Myocyte (in vitro differentiated cells): ENCODE measurements at places on chromosomes 1 and 21. TPM values are rescaled to one million over a fixed set of nuclear protein-coding genes. Genes with fewer than 3 reads are reported as not detected.
A peak's percentile ranks its signal among the peaks of the same experiment; 100 is the strongest.

- DNase-seq = no peak
These were observed 410.1 kb downstream of the OMA1 start for GRCh38 chr1:58136387-58136786.

GRCh38 chr21:36127977-36128376, 6.9 kb upstream of the CBR3 start:
- DNase-seq = no peak

DNA sequence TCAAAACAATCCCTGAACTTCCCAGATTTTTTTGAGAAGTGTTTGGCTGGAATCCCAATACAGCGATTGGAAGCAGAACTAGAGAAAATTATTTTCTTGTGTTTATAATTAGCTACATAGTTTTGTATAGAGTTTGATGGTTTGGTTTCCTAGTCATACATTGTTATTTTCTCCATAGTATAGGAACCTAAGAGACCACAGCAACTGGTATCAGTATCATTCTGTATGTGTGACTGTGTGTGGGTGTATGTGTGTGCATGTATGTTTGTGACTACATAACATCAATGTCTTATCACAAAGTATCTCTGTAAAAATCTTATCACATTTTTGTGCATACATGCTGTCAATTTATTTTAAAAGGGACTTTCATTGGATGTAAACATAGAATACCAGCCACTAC, 780.5 kb downstream of the MRPL39 start:
- no peak for DNase-seq

DNA sequence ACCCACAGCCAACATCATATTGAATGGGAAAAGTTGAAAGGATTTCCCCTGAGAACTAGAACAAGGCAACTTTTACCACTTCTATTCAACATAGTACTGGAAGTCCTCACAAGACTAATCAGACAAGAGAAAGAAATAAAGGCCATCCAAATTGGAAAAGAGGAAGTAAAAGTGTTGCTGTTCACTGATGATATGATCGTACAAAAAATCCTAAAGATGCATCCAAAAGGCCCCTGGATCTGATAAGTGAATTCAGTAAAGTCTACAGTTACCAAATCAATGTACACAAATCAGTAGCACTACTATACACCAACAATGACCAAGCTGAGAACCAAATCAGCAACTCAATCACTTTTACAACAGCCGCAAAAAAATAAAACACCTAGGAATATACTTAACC, 28.3 kb downstream of the RAB3GAP2 start:
- no peak for DNase-seq

- DNase-seq = no peak
These were observed 250.6 kb downstream of the PRDM2 start for GRCh38 chr1:13950637-13951036.

GRCh38 chr1:164683235-164683634, 124.3 kb downstream of the PBX1 start:
- DNase-seq = no peak

DNA sequence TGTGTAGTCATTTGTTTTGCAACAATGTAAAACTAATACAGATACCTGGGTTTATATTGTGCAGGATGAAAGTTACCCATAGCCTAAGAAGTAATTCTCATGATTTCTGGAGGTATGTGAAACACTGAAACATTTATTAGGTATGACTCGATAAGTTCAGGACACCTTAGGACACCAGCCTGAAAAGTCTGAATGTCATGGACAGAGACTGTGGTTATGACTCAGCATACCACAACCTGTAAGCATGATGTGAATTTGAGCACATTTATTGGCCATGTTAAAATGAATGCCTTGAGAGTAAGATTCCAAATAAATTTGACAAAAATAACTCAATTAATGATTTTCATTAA, 1471.7 kb upstream of the B3GALT2 start:
- DNase-seq = peak; percentile 28

The CA6 gene
- not detected in 2 replicates for total RNA-seq

The RIMKLA gene
- not detected in 2 replicates for total RNA-seq

The GBP7 gene
- not detected in 2 replicates for total RNA-seq

The TTC34 gene
- 0.16 and 0.32 TPM in 2 replicates for total RNA-seq
